ENCODE measurements at places on chromosomes 13 and 19.

- DNase-seq = no peak
Observed at GRCh38 chr19:3057275-3057714, 5.0 kb downstream of the TLE5 start.

DNA sequence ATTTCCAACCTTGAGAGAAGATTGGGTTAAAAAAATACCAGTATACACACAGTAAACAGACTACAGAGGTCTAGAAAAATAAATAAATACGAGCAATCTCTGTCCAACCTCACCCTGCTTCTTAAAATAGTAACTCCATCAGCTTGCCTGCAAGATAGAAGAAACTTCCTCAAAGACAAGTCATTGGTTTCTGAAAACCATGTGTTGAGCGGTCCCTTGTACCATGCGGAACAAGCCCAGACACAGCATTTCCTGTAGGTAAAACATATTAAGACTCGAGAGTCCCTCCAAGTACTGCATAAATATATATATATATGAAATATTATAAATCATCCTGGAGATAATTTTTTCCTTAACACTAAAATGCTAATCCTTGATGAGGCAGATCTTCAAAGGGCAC is 157.4 kb downstream of the MZT1 start:
- no peak for DNase-seq

- DNase-seq = no peak
Observed at GRCh38 chr13:92671821-92672220, 554.8 kb upstream of the GPC6 start.

- DNase-seq = no peak
Observed at GRCh38 chr19:10294368-10294697, 4.6 kb downstream of the ICAM5 start.

DNA sequence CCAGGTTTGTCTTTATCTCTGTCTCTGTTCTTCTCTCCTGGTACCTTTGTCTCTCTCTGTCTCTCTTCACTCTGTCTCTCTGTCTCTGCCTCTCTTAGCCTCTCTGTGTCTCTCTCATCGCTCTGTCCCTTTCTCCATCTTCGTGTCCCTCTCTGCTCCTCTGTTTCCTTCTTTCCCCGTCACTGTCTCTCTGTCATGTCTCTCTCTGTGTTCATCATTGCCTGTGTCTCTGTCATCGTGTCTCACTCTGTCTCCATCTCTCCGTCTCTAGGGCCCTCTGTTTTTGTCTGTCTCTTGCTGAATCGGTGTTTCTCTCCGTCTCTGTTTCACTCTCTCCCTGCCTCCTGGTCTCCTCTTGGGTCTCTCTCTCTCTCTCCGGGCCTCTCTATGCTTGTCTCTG is 2.9 kb upstream of the KCNN4 start:
- DNase-seq = no peak

DNA sequence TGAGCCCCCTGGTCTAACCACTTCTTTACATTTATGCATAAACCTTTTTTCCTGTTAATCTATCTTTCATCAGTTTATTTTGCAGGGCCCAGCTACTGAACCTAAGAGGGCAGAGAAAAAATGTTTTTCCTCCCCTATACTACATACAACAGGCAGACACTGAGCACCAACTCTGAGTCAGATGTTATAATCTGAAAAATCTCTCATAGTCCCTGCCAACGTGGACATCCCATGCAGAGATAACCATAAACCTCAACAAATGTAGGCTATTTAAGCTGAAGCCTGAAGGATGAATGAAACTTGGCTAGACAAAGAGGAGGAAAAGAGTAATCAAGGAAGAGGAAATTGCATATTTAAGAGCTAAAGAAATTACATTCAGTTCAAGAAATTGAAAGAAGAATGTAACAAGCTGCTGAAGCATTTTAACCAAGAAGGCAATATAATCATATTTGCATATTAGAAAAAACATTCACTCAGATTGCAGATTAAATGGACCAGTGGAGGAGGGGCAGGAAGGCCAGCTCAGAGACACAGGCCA is 2.6 kb downstream of the NEK3 start:
- DNase-seq = no peak

DNA sequence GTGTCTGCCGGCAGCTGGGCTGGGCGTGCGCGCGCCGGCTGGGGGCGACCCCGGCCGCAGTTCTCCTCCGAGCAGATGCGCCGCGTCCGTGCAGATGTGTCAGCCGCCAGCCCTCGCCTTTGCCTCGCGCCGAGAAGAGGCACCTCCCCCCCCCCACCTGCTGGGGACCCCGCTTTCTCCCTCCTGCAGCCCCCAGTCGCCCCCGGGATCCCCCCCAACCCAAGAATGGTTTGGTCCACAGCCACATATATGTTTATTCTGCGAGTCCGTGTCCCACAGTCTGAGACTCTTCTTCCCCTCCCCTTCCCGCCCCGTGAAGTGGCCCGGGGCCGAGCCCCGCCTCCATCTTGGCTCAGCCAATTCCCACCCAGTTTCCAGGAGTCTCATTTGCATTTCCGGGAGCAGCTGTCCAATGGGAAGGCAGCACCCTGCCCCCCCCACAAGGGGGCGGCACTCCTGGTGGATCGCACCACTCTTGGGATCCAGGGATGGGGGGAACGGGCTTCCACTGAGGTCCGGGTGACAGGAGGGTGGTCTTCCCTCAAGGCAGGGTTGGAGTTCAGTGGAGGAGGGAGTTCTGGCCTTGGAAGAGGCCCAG is 8.6 kb downstream of the ISOC2 start:
- peak; percentile 94 for DNase-seq

DNA sequence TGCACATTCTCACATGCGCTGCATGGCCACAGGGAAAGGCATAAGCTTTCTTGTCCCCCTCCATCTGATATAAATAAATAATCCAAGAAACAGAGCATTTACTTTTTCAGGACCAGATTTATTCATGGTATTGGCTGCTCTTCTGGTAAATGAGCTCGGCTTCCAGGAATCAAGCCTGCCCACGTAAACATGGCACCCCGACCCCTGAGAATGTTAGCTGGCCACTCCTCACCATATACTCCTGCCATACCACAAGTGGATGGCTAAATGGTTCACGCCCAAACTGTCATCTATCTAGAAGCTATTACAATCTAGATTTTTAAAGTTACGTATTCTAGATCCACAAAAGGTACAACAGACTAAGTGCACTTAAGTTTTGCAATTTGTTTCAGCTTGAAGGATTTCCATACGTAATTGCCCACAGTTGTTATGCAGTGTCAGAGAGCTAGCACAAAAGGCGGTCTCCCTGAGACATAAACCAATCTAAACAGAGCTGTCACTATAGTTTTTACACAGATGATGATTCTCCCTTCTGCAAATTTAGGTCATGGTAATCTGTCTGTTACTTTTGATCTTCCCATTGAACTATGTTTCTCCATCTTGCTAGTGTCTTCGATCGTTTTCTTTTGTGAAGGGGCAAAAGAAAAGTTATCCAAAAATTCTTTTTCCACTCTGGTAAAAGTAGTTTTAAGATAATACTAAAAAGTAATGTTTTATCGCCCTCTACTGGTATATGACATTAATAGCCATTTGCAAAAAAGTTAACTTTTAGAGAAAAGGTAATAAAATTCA is 16.2 kb upstream of the FOXO1 start:
- DNase-seq = peak; percentile 57

GRCh38 chr13:75432045-75432444 is 49.9 kb downstream of the TBC1D4 start:
- no peak for DNase-seq

DNA sequence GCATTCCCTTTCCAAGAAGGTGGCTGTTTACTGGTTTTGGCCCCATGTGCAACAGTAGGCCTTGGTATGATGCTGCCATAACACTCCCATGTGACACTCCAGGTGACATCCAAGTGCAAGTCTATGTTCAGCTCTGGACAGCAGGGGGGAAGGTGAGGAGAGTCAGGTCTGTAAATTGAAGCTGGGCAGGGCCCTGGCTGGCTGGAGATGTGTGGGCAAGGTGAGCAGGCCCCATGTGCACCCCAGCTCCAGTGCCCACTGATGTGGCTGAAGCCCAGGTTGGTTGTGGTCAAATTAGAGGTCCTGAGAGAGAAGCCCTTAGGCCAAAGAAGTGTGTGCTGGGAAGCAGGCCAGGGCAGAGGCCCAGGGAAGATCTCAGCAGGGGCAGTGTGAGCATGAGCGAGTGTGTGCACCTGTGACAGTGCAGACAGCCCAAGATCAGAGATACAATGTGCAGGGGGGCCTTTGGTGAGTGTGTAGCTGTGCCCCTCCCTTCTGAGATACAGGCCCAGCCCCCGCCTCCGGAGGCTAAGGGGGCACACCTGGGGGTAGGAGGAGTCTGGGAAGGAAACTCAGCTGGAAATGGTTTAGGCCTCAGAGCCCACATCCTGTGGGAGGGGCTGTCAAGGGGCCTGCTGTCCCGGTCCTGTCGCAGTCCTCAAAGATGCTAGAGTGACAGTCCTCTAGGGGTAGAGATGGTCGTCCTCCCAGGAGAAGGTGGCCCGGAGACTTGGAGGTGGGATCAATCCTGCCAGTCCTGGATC is 18.6 kb downstream of the DEDD2 start:
- DNase-seq = peak; percentile 42

- DNase-seq = peak; percentile 27
Observed at GRCh38 chr19:46579361-46579879, 21.7 kb upstream of the CALM3 start.

- DNase-seq = no peak
Observed at GRCh38 chr19:31175564-31176348, 173.5 kb downstream of the TSHZ3 start.

DNA sequence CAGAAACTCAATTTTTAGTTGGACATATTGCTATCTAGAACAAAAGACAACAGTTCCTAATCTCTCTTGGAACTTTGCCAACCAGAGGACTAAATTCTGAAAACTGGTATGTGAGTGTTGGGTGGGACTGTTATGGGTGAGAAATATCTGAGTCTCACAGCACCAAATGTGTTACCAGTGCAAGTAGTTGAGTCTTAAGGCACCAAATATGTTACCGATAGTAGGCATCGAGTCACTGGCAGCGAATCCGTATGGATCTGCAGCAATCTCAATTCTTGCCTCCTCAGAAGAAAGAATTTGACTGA is 575.2 kb downstream of the DACH1 start:
- peak; percentile 81 for DNase-seq

- DNase-seq = no peak
Observed at GRCh38 chr13:27691207-27691606, 69.5 kb downstream of the POLR1D start.

DNA sequence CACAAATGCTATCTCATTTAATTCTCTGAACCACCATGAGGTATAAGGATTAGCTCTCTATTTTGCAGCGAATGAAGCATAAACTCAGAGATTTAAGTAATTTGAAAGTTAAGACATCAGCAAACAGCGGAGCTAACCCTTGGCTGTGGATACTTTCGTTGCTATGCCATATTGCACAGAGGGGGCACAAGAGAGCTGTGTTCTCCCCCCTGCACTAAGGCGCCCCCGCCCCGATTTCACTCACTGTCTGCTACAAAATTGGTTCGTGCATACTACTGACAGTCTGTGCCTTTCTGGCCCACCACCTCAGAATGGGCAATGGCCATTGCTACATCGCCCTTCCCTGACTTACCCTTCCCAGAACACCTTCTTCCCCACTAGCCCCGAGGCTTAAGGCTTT is 105.7 kb upstream of the OBI1 start:
- no peak for DNase-seq

DNA sequence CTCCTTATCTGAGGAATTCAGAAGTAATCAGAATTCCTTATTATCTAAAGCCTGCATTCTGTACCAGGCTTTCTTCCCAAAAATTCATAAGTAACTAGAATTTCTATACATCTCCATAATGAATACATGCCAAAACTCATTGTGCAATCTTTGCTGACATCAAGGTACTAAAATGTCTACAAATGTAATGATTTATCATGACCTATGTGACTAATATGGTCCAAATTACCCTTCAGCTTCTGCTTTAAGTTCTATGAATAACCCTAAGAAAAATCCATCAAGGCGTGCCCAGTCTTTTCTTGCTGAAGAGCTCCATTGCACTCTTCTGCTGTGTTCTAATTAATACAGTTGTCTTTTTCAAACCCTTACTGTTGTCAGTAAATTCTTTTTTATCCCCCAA is 58.5 kb upstream of the SLITRK1 start:
- DNase-seq = no peak

GRCh38 chr13:95660981-95661581 is 15.9 kb upstream of the DNAJC3 start:
- peak; percentile 78 for DNase-seq

DNA sequence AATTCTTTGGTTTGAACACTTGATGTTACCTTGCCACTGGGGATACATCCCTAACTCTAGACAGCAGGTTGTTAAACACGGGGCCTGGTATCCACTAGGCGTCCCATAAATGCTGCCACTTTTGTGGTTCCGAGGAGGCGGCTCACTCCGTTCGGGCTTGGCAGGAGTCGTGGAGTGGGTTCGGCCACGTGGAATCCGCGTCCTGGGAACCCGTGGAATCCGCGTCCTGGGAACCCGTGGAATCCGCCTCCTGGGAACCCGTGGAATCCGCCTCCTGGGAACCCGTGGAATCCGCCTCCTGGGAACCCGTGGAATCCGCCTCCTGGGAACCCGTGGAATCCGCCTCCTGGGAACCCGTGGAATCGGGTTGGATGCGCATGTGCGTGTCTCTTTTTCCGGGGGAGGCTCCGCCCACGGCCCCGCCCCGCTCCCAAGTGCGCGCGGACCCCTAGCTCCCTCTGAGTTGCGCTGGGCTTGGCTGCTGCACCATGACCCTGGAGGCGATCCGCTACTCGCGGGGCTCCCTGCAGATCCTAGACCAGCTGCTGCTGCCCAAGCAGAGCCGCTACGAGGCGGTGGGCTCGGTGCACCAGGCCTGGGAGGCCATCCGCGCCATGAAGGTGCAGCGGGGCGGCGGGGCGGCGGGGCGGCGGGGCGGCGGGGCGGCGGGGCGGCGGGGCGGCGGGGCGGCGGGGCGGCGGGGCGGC is at the start of gene MRI1:
Gene MRI1 (plus strand): TSS at position 422 of the 707 bp plus-strand sequence. CDS start 67 bp downstream, at position 489.
- DNase-seq = peak; percentile 64

- DNase-seq = no peak
Observed at GRCh38 chr19:2223959-2224358, 12.2 kb downstream of the PLEKHJ1 start.
